ENCODE measurements at places on chromosomes 16 and 17.

- DNase-seq: peak; percentile 12
Observed at GRCh38 chr16:76278980-76279379, 1.8 kb downstream of the CNTNAP4 start.

GRCh38 chr16:1036726-1037393 is 35.7 kb upstream of the SSTR5 start:
- no peak for DNase-seq

DNA sequence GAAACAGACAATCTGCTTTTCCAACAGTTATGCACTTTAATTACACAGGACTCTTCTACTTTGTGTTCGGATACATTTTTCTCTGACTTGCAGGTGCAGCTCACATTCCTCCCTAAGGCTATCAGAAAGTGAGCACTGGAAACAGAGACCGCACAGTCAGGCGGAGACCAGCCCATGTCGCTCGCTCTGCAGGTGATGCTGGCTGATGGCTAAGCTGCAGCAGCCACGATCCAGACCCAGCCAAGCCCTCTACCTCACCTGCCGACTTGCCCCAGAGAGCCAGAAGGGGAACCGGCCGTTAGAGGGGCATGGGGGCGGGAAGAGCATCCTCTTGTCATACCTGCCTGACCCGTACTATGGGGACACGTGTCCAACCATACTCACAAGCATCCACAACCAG is 33.8 kb downstream of the MAP1LC3B start:
- DNase-seq: no peak

GRCh38 chr16:4954714-4955113 is 3.4 kb upstream of the SEC14L5 start:
- DNase-seq: no peak

- no peak for DNase-seq
Observed at GRCh38 chr16:17602678-17603077, 131.9 kb upstream of the XYLT1 start.

GRCh38 chr17:6996256-6997011 is 585 bp downstream of the ALOX12 start:
- DNase-seq: no peak

DNA sequence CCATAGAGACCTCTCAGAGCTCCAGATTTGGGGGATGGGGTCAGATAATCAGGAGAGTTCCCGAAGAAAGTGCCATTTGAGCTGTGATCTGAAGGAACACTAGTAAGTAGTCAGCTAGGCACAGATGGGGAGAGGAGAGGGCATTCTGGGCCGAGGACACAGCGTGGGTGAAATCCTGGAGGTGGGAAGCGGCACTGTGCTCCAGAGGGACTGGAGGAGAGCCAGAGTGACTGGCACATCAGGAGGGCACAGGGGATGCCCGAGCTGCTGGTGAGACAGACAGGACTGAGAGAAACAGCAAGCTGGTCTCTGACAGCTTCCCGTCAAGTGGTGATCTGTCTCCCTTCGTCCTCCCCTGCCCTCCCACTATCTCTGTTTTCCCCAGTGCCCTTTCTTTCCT is 40.6 kb downstream of the KNOP1 start:
- no peak for DNase-seq

GRCh38 chr16:56102906-56103305 is 88.4 kb upstream of the GNAO1 start:
- DNase-seq: no peak

DNA sequence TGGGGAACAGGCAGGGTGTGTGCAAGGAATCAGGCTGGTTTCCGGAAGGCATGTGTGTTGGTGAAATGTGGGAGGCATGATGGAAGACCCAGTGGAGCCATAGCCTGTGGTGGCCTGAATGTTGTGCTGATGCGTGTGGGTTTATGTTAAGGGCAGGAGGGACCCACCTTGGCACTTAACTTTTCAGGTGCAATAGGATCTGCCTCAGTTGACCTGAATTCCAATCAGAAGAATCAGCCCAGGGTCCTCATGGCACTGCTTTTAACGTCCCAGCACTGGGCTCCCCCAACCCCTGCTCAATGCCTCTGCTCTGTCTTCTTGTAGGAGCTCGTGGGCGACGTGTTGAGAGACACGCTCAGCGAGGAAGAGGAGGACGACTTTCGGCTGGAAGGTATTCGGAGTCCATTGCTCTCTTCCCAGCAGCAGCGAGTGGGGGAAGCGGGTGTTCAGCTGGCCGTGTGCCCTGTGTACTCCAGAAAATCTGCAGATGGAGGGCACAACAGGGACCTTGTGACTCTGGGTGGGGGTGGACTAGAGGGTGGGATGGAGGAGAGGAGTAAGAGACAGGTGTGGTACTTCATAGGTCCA is 59.9 kb downstream of the NKD1 start:
- no peak for DNase-seq

GRCh38 chr17:31907342-31907962 is 5.9 kb upstream of the UTP6 start:
- peak; percentile 26 for DNase-seq

- no peak for DNase-seq
Observed at GRCh38 chr17:17109256-17109655, 67.0 kb downstream of the MPRIP start.

DNA sequence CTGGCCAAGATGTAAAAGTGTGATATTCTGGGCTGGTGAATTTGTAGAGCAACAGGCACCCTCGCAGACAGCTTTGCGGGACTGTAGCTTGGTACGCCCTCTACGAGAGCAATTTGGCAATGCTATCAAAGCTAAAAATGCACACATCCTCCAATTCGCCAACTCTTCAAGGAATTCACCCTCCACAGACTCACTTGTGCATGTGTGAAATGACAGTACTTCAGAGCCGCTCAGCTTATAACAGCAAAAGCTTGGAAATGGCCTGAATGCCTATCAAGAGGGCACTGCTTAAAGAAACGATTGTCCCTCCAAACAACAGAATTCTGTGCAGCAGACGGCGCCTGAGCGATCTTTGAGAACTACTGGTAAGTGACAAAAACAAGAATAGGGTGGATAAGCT is 130.8 kb downstream of the SDK2 start:
- DNase-seq: no peak

- no peak for DNase-seq
Observed at GRCh38 chr16:11966173-11966572, 1.2 kb downstream of the TNFRSF17 start.

DNA sequence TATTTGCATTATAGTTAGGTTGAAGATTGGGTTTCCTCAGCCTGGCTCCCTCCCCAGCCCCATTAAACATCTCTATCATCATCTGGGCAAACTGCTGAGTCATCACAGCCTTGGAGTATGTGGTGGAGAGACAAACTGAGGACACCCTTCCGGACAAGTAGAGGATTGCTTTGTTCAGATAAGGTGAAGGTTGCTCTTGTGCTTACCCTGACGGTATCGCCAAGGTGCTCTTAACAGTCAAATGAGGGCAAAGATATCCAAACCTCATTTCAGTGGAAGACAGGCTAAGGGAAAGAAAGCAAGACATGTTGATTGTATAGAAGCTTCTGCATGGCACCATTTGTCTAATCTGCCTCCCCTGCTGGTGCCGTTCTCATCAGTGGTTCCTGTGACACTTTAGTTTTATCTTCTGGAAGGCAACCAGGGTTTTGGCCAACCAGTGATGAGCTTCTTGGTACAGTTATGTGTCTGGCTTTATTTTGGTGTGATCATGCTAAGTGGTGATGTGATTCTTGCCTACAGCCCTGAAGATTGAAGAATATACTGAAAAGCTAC is 56.9 kb upstream of the LGALS9 start:
- DNase-seq: no peak

GRCh38 chr16:57469046-57469445 is 6.6 kb downstream of the POLR2C start:
- DNase-seq: no peak

DNA sequence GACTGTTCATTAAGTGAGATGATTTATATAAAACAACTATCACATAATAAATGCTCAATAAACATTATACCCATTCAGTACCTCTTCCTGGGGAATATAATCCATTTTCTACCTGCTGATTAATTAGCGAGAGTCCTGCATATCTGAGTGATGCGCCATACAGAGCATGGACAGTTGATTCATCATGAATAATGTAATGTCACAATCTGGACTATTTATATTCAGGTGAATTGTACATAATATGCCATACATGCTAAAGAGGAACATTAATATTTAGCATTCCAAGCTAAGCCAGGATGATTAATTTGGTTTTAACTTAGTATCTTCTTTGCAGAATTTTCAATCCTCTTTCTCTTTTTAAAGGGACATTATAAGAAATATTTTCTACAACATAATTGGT is 362.0 kb upstream of the XYLT1 start:
- DNase-seq: no peak

DNA sequence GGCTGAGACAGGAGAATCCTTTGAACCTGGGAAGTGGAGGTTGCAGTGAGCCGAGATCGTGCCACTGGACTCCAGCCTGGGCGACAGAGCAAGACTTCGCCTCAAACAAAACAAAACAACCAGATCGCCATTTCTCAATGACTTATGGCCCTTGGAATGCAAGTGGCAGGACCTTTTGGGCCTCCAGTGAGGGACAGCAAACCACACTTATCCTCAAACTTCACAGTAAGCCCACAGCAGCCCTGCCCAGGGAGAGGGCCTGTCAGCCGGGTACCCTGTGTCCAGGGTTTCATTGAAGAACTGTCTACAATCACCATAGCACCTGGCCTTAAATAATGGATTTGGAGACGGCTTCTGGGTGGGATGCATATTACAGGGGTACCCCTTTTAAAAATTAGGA is 11.7 kb downstream of the TRAF4 start:
- DNase-seq: no peak

GRCh38 chr16:75059411-75059810 is 57.2 kb downstream of the LDHD start:
- no peak for DNase-seq

DNA sequence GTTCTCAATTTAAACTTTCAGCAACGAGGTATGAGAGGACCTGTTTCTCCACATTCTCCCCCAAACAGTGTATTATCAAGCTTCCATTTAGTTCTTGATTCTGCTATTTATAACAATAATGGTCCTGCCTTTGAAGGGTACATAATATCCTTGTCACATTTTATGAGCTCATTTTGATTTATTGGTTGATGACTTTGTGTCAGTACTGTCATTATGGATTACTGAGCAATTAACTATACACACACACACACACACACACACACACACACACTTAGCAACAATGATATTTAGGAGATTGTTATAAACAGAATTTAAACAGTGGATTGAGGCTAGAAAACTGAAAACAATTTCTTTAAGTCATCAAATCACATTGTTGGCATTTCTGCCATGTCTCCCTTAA is 7.0 kb downstream of the TMIGD1 start:
- DNase-seq: no peak

GRCh38 chr16:24918641-24919040 is 72.9 kb downstream of the SLC5A11 start:
- no peak for DNase-seq

DNA sequence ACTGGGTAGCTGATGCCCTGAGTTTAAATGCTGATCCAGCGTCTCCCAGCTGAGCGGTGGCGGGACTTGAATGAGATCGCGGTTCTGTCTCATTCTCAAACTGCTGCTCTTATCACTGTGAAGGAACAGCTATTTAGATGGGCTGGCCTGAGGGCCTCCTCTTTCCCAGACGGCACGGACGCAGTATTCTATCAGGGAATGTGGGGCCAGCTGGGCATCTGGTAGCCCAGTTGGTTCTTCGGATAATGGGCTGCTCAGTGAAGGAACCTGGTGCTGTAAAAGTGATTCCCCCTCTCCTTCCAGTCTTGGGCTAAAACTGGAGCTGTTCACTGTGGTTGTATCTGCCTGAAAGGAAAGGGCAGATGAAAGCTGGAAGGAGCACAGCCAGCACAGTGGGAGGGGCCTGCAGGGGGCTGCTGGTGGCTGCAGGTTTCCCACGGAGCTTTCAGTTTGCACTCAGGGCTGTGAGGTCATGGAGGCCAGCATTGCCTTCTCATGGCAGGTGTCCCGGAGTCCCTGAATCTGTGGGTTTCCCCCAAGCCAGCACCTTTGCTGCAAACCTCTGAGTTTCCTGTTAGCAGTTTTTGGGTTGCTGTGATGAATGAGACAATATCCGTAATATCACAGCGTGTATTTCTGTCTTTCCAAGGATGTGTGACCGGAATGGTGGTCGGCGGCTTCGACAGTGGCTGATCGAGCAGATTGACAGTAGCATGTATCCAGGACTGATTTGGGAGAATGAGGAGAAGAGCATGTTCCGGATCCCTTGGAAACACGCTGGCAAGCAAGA is 3.6 kb downstream of the IRF8 start:
- no peak for DNase-seq

DNA sequence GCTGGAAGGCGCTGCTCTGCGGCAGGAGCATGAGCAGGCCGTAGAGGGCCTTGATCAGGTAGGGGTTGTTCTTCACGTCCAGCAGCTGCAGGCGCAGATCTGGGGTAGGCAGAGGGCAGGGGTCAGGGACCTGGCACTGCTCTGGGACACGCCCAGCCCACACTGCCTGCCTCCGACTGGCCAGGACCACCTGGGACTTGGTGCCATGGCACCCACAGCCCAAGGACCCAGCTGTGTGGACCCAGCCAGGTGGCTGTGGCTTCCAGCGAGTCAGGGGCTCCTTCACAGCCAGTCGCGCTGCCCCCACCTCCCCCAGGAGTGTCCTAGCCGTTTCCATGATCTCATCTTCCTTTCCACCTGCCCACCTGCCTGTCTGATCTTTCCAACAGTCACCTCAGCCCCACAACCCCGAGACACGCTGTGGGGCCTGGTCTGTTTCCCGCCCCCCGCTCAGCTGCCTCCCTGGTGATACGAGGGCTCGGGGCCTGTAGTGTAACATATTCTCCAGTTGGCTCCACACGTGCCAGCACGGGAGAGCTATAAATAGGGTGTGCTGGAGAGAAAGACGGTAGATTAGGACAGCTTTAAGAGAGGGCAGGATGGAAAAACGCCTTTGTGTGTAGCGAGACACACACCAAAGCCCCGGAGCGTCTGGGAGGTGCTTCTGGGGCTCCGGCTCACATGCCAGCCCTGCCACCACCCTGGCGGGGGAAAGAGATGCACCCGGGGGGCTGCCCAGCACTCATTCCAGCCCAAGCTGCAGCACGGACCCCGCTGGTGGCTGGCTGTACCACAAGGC is 7.2 kb upstream of the MTSS2 start:
- DNase-seq: no peak

- DNase-seq: no peak
Observed at GRCh38 chr17:9247401-9247938, 226.2 kb downstream of the NTN1 start.

- no peak for DNase-seq
Observed at GRCh38 chr16:88505405-88506082, 52.5 kb downstream of the ZFPM1 start.

GRCh38 chr17:6713130-6713917 is at the start of gene SLC13A5:
Gene SLC13A5, minus strand, starts transcription at chr17:6713369. Its CDS starts 36 bp downstream, at chr17:6713333.
- DNase-seq: no peak

Measured in KG1 (cell line).